ENCODE measurements at places on chromosomes 12 and 14. TPM values are rescaled to one million over a fixed set of nuclear protein-coding genes. Genes with fewer than 3 reads are reported as not detected.

Gene KCNJ8
- 7.6 TPM for polyA plus RNA-seq

Gene ISCA2
- polyA plus RNA-seq = 34.7 TPM

Gene DLK1
- polyA plus RNA-seq = 25.2 TPM

Gene PKP2
- 37.1 TPM for polyA plus RNA-seq

Gene CLEC6A
- polyA plus RNA-seq = not detected

Gene RNASE7
- polyA plus RNA-seq = 0.09 TPM

GRCh38 chr12:126772171-126772864, 1494.7 kb upstream of the TMEM132C start:
- no peak for DNase-seq

- DNase-seq = no peak
Observed at GRCh38 chr14:69863083-69863482, 16.1 kb upstream of the SMOC1 start.

- DNase-seq = no peak
Observed at GRCh38 chr14:85390236-85390635, 139.7 kb upstream of the FLRT2 start.

- DNase-seq = no peak
Observed at GRCh38 chr12:63931703-63932102, 87.2 kb downstream of the SRGAP1 start.

- DNase-seq = no peak
Observed at GRCh38 chr14:92217936-92218335, 96.2 kb downstream of the CPSF2 start.

- no peak for DNase-seq
Observed at GRCh38 chr12:126935435-126935834, 1331.5 kb upstream of the TMEM132C start.

DNA sequence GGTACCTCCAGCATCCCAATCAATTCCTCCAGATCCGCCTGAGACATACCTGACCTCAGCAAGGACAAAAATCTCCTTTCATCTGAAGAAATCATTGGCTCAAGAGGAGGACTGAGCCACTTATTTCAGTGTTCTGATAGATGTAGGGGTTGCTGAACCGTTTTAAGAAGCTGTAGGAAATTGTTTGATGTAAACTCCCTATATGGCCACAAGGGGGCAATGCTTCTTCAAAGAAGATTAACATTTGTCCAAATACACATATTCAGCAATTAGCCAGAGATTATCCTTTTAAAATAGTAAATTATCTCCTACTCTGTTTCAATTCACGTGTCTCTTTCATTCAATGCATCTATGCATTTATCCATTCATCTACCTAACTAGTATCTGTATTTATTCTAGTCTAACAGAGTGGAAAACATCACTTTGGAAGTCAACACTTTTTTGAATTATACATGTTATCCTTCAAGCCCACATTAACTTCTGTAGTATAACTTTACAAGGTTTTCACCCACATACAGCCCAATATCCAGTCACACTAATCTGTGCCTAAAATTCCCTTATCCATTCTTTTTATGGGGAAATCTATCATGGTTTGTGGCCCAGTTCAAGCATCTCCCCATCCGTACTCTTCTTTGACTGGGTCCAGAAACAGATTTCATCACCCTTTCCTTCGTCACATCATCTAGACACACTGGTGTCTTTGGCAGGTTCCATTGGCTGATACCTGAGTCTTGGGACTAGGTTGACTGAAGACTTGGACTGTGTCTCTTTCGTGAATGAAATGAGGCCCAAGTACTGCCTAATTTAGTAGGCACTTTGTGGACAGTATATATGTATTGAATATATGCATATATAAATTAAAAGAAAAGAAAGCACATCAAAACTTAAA, 411.0 kb upstream of the OR4E1 start:
- DNase-seq = no peak

DNA sequence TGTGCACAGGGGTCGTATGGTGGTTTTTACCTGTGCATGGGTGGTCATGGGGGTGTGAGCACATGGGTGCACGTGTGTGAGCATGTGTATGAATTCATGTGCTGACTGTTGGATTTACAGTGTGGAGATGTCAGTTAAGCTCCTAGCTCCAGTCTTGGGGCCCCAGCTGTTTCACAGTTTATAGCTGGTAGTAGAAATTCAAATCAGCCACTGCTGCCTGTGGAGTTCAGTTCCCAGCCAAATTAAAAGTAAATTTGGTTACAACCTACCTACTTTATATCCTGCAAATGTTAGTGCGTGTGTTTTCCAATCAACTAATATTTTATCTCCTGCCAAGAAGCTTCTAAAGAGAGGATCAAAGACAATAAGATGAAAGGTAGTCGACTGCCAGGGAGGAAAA, 56.0 kb upstream of the HSPB8 start:
- no peak for DNase-seq
